ENCODE measurements at places on chromosomes 7 and 10.

GRCh38 chr7:47681249-47681810 is 99.4 kb upstream of the TNS3 start:
- no peak for DNase-seq

DNA sequence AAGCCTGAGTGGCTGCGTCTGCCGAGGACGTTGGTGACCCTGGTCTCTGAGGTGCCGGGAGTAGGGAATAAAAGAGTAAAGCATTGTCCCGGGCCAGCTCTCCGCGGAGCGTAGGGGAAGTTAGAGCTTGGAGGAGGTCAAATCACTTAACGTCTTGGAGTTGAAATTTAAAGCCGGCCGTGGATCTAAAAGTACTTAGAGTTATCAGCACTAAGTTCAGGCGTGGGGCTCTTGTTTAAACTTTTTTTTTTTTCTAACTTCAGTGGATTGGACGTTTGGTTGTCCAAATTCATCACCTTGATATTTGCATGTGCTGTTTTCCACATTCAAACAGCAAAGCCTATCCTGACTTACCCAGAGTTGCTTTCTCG is 700 bp downstream of the NIPSNAP2 start:
- peak; percentile 68 for DNase-seq

GRCh38 chr7:151168003-151168786 is 701 bp upstream of the GBX1 start:
- peak; percentile 37 for DNase-seq

GRCh38 chr10:61752111-61753011 is 89.6 kb downstream of the CABCOCO1 start:
- no peak for DNase-seq

DNA sequence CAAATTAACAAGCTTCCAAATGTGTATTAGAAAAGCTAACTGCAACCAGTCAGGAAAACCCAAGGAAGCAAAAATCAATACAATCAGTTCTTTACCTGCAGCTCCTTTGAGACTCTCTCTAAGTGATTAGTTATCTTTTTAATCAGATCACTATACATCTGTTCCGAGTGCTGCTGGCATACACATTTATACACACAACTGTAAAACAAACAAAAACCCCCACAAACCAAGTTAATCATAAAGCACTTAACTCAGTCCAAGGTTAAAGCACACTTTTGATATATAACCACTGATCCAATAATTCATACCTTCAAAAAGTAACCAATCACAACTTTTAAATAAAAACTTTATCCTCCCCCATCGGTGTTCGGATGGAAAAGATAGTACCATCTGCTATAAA is 25.6 kb downstream of the CACUL1 start:
- DNase-seq = no peak

Measured in Kasumi-1 (cell line).